ENCODE measurements at places on chromosomes 1 and 21. TPM values are rescaled to one million over a fixed set of nuclear protein-coding genes. Genes with fewer than 3 reads are reported as not detected.

LHX8 gene
- total RNA-seq = not detected

ACOT11 gene
- 16.1 TPM for total RNA-seq

LAMC2 gene
- total RNA-seq = 15.9 TPM

LENEP gene
- not detected for total RNA-seq

RHD gene
- total RNA-seq = not detected

CD247 gene
- 0.80 TPM for total RNA-seq

LGR6 gene
- 2.7 TPM for total RNA-seq

LIN28A gene
- total RNA-seq = not detected

C1orf87 gene
- not detected for total RNA-seq

PRELP gene
- 1.5 TPM for total RNA-seq

SUSD4 gene
- total RNA-seq = 42.2 TPM

JUN gene
- 41.7 TPM for total RNA-seq

HAO2 gene
- total RNA-seq = not detected

MX2 gene
- 4.2 TPM for total RNA-seq

DNA sequence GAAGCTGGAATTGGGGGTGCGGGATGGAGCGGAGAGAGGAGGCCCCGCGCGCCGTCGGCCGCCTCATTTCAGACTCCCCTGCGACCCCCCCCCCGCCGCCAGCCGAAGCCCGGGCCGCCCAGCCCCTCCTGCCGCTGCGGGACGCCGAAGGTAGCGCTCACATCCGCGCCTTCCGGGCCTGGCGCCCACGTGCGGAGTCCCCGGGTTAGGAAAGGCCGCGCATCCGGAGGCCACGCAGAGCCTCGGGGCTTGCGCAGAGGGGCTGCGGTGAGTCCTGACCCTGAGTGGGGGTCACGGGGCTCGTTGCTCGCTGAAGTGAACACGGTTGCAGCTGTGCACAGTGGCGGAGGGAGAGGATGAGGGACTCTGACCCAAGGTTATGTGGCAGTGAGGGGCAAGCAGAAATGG is 552 bp upstream of the ZNF496 start:
- ATAC-seq = peak; percentile 50

DNA sequence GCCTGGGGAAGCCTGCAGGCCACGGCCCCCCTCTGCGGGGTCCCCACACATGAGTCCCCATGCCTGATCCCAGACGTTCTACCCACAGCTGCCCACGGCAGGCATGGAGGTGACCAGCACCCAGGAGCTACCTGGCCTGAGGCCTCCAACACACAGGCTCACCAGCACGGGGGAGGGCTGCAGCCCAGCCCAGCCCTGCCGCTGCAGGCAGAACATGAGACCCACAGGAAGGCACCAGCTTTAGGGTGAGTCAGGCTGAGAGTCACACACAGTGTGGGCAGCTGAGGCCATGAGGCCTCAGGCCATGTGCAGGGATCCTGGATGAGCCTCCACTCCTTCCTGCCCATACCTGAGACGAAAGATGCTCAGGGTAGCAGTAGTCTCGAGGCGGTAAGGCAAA is 121.1 kb downstream of the PSMG1 start:
- peak; percentile 15 for ATAC-seq

DNA sequence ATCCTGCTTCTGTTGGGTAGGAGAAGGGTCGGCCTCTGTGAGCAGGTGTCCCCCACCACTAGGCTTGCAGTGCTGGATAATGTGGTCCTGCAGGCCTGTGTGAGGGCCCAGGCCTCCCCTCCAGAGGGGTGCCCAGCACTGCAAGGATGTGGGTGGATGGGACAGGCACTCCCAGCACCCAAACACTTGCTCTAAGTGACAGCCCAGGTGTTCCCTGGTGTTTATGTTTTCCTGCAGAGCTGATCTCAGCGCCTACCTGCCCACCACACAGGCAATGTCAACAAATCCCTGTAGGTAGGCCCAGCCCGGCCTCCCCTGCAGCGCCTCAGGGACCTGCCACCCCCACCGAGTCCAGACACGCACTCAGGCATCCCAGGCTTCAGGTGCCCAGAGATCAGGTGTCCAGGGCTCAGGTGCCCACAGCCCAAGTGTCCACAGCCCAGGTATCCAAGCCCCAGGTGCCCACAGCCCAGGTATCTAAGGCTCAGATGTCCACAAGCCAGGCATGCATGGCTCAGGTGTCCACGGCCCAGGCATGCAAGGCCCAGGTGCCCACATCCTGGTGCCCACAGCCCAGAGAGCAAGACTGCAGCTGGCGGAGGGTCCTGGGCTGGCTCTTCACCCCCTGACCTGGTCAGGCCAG is 59.2 kb downstream of the WNT9A start:
- no peak for ATAC-seq

DNA sequence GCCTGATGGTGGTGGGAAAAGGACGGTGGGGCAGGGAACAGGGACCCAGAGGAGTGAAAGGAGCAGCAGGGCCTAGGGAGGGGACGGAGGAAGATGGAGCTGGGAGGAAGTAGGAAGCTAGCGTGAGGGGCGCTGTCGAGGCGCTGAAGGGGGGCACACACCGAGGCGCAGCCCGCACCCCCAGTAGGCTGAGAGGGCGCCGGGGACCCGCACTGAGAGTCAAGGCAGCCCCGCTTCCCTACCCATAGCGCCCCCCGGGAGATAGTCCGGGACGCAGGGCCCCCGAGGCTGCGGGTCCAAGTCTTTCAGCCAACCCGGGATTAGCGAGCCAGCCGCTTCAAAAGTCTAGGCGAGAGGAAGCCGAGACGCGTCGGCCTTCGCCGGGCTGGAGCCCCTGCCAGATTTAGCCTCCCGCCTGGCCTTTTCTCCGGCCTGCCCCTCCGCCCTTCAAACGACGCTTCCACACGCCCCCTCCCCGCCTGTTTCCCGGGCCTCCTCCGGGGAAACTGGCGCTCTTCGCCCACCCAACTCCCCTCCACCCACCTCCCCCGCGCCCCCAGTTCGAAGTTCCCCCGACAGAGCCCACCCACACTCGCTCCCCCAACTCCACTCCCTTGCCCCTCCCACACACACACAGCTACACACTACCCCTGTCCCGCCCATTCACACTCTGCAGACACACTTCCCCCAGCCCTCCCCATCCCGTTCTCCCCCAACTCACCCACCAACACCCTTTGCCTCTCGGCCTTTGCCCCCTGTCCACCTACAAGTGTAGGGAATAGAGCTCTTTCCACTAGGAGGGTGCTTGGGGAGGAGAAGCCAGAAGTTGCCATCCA is 7.8 kb upstream of the PROX1 start:
- ATAC-seq = no peak

DNA sequence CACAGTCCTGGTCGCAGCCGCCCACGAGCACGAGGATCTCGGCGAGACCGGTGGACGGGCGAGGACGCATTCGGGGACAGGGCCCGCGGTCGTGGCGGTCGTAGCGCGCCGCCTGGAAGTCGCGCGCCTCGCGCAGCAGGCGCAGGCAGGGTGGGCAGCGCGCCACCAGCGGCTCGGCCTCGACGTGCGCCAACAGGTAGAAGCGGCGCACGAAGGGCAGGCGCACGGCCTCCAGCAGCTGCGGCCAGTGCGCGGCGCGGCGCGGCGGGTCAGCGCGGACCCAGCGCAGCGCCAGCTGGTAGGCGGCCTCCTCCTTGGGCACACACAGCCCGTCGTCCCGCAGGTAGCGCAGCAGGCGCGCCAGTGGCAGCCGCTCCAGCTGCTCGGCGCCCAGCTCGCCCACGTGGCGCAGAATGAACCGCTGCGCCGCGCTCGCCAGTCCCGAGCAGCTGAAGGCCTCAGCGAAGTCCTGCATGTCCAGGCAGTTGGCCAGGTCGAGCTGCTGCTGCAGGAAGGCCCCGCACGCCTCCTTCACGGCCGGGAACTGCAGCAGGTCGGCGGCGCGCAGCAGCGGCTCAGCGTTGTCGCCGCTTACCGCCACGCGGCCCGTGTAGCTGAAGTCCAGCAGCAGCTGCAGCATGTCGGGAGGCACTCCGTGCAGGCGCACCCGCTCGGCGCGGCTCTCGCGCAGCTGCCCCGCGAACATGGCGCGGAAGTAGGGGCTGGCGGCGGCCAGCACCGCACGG is 573 bp downstream of the KLHL21 start:
- ATAC-seq = peak; percentile 7

DNA sequence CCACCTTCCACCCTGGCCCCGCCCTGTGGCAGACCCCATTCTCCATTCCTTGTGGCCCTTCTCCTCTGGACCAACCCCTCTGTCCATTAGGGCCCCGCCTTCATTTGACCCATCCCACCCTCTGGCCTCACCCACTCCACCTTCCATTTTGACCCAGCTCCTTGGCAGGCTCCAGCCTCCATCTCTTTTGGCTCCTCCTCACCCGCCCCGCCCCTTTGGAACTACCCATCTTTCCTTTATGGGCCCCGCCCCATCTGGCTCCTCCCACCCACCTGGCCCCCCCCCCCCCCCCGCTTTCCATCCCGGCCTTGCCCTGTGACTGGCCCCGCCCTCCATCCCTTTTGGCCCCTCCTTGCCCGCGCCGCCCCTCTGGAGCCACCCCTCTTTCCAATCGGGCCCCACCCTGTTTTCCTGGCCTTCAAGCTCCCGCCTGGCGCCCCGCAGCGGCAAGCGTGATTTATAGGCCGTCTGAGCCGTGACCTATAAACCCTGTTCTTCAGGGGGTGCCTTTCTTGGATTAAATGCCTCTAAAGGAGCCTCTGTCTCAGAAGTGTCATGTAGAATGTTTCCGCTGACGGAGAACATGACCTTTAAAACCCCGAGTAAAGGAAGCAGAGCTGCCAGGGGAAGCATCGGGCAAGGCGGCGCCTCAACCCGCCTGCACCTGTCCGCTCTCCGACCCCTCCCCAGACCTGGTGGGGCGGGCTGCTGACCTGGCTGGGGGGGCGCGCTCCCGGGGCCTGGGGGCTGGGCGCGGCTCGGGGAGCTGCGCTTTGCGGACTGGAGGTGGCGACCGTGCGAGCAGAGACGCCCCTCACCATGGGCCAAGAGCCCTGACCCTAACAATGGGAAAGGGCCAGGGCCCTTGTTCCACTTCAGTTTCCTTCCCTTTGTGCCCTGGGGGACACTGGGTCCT is 178.0 kb downstream of the CAMTA1 start:
- peak; percentile 41 for ATAC-seq

DNA sequence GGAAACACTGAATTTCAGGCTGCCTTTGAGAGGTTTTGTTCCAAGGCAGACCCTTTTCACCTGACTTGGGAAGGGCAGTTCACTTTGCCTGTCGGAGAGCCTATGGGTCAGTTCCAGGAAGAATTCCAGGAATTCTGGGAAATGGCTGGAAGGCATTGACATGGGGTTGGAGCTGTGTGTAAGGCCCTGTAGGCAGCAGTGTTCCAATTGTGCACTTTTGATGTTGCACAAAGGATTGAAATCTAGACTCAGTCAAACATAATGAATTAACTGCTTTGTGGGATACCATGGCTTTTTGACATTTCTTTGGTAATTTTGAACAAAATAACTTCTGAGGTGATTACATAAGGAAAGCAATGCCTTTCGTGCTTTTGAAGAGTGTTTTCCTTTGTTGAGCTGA is 184.6 kb downstream of the SDCCAG8 start:
- ATAC-seq = no peak

GRCh38 chr21:32889596-32889995 is 118.0 kb upstream of the PAXBP1 start:
- no peak for ATAC-seq

GRCh38 chr1:227540170-227541098 is 22.9 kb upstream of the ZNF678 start:
- ATAC-seq = no peak

DNA sequence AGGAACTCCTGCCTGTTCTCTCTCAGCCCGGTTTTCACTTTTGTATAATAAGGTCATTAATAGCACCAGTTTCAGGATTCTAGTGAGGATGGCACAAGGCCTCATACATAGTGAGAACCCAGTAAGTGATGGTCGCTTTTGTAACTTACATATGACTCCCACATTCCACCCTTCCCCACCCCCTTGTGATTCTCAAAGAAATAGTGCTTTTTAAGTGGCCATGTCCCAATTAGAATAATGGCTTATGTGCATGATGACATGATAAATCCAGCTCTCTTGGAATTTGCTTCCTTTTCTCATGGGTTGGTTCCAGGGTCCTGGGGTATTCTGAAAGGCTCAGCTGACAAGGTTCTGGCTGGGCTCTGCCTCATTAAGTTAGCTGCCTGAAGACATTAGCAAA is 189.9 kb downstream of the URB2 start:
- no peak for ATAC-seq

- no peak for ATAC-seq
These were observed 22.3 kb upstream of the POFUT2 start for GRCh38 chr21:45309987-45310381.

- peak; percentile 63 for ATAC-seq
These were observed 97.3 kb downstream of the SLC35F3 start for GRCh38 chr1:234001817-234002216.

GRCh38 chr1:59345221-59345620 is 48.3 kb downstream of the FGGY start:
- ATAC-seq = no peak

DNA sequence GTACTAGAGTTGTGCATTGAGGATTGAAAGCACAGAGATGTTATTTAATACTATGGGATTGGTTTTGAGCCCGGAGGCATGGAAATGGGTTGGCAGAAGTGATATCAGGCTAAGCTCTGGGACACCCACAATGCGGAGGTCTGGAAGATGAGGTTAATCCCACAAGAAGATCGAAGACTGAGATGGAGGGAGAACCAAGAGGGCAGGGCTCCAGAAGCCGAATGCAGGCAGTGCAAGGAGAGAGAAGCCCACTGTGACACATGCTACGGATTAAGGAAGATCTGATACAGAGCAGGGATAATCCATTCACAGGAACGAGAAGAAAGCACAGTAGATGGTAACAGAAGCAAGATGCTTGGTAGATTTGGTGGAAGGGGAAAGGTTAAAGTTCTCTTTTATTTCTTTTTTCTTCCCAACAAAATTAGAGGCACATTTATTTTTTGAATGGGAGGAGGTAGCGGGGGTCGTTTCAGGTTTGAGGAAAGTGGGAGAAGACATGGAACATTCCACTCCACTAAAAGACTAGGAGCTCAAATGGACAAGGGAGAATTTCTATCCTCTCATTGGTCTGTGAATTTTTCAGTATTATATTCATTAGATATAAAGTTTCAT is 113.2 kb downstream of the NCAM2 start:
- ATAC-seq = no peak

DNA sequence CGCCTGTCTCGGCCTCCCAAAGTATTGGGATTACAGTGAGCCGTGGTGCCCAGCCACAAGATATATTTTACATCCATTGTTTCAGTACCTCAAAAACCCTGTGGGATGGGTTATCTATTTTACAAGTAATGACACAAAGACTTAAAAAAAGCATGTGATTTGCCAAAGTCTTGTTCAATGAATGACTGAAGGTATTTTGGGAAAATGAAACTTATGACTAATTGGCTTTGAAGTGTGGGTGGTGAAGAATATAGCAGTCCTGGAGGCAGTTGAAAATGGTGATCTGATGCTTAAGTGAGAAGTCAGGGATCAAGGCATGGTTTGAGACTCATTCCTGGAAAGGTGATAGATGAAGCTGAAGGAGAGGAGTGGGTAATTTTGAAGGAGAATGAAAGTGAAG is 3.0 kb downstream of the SWT1 start:
- ATAC-seq = no peak

DNA sequence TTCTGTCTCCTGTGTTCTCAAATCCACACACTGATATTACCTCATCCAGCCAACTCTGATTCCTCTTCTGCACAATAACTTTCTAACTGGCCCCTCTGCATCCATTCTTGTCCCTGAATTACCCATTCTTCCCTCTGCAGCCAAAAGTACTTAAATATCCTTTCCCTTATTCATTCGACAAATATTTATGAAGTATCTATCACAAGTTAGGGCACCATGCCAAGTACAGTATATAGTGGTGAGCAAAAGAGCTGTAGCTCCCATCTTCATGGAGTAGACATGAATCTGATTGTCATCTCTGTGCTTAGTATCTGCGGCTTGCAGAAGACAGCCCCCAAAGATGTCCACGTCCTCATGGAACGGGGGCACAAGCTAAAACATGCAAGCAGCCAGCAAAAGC is 316.8 kb downstream of the SETD4 start:
- ATAC-seq = no peak

GRCh38 chr1:4971666-4972065 is 317.3 kb downstream of the AJAP1 start:
- no peak for ATAC-seq

Measured in esophagus mucosa (tissue), 1 donor.